ENCODE measurements at places on chromosomes 1 and 21.

GRCh38 chr1:150362721-150363425, 1.1 kb upstream of the RPRD2 start:
- no peaks in the 10 kb centered on the region for H3K27me3 ChIP-seq
- H3K4me3 ChIP-seq, result peak overlapping the region; percentile 79
- no peaks in the 10 kb centered on the region for H3K36me3 ChIP-seq
- H3K4me1 ChIP-seq, result no peaks in the 10 kb centered on the region
- DNase-seq, result no peak

- no peak overlapping the region for H3K27ac ChIP-seq
- H3K36me3 ChIP-seq, result no peaks in the 10 kb centered on the region
- H3K4me1 ChIP-seq, result no peaks in the 10 kb centered on the region
- no peak overlapping the region for H3K4me3 ChIP-seq
- H3K27me3 ChIP-seq, result peaks cover 3% of the 10 kb centered on the region
Measured at GRCh38 chr1:84991097-84991920, 5.6 kb downstream of the MCOLN2 start.

DNA sequence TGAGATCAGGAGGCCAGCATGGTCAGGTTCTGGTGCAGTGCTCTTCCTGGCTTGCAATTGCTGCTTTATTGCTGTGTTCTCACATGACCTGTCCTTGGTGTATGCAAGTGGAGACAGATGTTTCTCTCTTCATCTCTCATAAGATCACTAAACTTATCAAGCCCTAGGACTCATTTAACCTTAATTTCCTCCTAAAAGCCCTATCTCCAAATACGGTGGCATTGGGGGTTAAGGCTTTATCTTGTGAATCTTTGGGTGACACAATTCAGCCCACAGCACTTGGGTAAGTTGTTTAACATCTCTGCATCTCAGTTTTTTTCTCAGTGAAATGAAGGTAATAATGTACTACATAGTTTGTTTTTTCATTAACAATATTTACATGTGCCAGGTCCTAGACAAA, 152.4 kb downstream of the RWDD3 start:
- no peak overlapping the region for H3K4me3 ChIP-seq
- H3K27me3 ChIP-seq, result no peaks in the 10 kb centered on the region
- no peak overlapping the region for H3K27ac ChIP-seq
- no peak for DNase-seq
- no peaks in the 10 kb centered on the region for H3K36me3 ChIP-seq
- H3K4me1 ChIP-seq, result no peaks in the 10 kb centered on the region

GRCh38 chr1:114034567-114035303, 55.5 kb downstream of the OLFML3 start:
- DNase-seq, result no peak
- no peaks in the 10 kb centered on the region for H3K36me3 ChIP-seq

DNA sequence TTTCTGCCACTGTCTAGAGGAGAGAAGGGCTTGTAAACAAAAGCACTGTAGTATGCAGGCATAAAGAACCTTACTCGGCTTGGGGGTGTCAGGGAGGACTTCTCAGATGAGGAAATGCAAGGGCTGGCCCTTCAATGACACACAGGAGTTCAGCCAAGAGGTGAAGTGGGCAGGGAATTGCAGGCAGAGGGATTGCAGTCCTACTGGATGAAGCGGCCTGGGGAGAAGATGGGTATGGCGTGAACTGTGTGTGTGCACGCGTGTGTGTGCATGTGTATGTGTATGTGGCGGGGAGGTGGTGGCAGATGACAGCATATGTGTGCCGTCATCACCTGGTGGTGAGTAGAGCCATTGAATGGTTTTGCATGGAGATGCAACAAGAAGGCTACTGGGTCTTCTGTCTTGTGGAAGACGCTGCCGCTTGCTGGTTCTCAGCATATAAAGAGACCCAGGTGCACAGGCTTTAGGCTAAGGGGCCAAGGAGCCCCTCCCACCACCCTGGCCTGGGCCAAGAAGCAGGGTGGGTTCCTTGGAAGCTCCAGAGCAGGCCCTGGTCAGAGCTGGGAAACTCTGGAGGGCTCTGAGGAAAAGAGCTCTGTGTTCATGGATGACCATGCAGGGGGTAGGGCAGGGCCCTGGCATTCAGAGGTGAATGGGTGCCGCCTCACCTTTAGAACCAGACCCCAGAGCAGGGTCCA, 4.1 kb upstream of the EPS8L3 start:
- H3K4me1 ChIP-seq, result no peaks in the 10 kb centered on the region
- H3K27ac ChIP-seq, result no peak overlapping the region
- DNase-seq, result peak; percentile 33
- H3K4me3 ChIP-seq, result no peak overlapping the region
- no peaks in the 10 kb centered on the region for H3K27me3 ChIP-seq
- H3K36me3 ChIP-seq, result no peaks in the 10 kb centered on the region

DNA sequence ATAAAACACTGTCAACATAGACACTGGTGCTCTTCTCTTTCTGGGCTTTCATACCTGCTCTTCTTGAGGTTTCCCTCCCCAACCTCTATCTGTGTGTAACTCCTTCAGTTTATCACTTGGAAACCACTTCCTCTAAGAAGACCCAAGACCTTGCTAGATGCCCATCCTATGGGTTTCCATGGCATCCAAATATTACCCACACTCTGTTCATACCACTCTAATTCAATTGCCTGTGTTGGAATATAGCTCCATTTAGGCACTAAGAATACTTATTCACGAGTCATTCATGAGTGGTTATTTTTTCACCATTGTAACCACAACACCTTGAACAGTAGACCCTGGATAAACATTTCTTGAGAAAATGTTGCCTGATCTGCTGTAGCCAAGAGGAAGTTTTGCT, 231.1 kb upstream of the SGIP1 start:
- H3K36me3 ChIP-seq, result no peaks in the 10 kb centered on the region
- no peak overlapping the region for H3K4me3 ChIP-seq
- no peaks in the 10 kb centered on the region for H3K4me1 ChIP-seq
- no peaks in the 10 kb centered on the region for H3K27me3 ChIP-seq
- H3K27ac ChIP-seq, result peak overlapping the region; percentile 59

DNA sequence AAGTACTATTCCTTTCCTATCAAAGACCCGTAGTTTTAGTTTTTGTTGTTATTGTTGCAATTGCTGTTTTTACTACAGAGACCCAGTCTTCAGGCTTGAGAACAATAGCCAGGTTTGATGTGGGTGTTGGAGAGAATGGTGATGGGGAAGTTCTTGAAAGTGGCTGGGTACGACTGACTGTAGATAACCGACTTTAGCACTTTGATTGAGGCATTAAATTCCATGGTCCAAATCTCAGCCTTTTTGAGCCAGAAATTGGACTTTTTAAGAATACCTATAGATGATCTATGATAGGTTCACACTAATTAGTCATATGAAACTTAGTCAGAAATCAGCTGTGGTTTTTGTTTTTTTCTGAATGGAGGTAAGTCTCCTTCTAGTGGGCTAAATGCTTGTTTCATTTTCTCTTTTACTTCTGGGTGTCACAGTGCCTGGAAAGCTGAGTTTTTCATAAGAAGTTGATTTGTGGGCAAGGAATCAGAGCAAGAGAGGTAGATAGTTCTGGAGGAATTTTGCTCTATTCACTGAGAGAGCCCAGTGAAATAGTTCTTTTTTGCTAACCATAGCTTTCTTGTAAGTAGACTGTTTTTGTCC, 2.8 kb downstream of the PPIH start:
- no peak overlapping the region for H3K27ac ChIP-seq
- no peaks in the 10 kb centered on the region for H3K27me3 ChIP-seq
- no peaks in the 10 kb centered on the region for H3K4me1 ChIP-seq
- DNase-seq, result no peak

DNA sequence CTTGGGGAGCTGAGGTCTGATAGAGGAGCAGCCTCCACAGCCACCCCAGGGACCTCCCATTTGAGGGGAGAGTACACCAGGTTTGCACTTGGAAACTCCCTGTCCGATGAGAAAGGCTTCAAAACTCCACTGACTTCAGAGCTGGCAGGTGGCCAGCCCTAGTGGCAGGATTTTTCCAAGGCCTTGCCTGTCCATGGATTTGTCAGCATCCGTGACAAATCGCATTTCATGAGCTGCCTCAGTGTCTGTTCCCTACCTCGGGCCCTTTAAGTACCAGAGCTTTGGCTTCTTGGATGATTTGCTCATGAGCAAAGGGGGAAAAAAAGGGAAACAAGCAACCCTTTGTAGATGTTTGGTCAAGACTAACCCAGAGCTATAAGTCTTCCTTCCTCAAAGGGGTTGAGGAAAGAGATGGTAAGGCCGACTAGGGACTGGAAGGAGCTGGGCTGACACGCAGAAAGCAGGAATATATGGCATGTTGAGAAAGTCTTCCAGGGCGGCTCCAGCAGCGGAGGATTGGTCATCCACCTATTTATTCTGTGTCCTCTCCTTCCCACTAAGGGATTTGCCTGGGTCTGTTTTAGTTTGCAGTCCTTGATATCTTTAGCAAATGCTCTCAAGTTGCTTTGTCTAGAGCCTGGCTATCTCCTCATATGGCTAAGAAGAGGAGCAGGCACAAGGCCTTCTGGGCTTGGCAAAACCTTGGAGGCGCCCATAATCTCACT, 2.7 kb upstream of the HSPG2 start:
- H3K27me3 ChIP-seq, result no peaks in the 10 kb centered on the region
- peak overlapping the region; percentile 87 for H3K27ac ChIP-seq
- H3K36me3 ChIP-seq, result no peaks in the 10 kb centered on the region
- peak; percentile 83 for DNase-seq
- no peak overlapping the region for H3K4me3 ChIP-seq
- H3K4me1 ChIP-seq, result peaks cover 13% of the 10 kb centered on the region

DNA sequence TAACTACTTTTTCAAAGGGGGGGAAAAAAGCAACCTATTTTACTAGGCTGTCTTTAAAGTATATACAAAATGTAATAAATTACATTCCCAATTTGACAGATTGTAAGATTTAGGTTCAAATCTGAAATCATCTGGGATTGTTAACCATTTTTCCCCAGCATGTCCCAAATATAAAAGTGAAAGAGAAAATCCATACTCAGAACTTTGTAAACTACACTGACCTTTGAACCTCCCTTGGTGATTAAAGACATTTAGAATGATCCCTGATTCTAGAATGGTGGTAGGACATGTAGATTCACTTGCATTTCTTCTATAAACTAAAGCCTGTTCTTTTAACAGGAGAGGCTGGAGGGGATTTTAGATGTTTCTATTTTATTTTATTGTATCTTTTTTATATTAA, 39.0 kb downstream of the KLHL20 start:
- peaks cover 24% of the 10 kb centered on the region for H3K36me3 ChIP-seq
- H3K4me3 ChIP-seq, result no peak overlapping the region
- H3K27ac ChIP-seq, result no peak overlapping the region
- H3K27me3 ChIP-seq, result no peaks in the 10 kb centered on the region
- H3K4me1 ChIP-seq, result no peaks in the 10 kb centered on the region

GRCh38 chr1:210653771-210654170, 325.1 kb downstream of the HHAT start:
- H3K4me1 ChIP-seq, result no peaks in the 10 kb centered on the region
- no peak overlapping the region for H3K27ac ChIP-seq
- no peaks in the 10 kb centered on the region for H3K36me3 ChIP-seq
- H3K4me3 ChIP-seq, result no peak overlapping the region
- no peak for DNase-seq

GRCh38 chr1:211482306-211482705, 9.7 kb downstream of the RD3 start:
- H3K36me3 ChIP-seq, result no peaks in the 10 kb centered on the region
- no peak overlapping the region for H3K27ac ChIP-seq
- no peak overlapping the region for H3K4me3 ChIP-seq
- no peaks in the 10 kb centered on the region for H3K4me1 ChIP-seq
- peaks cover 7% of the 10 kb centered on the region for H3K27me3 ChIP-seq

- no peak overlapping the region for H3K4me3 ChIP-seq
- H3K27me3 ChIP-seq, result peaks cover 76% of the 10 kb centered on the region
- H3K27ac ChIP-seq, result no peak overlapping the region
- H3K36me3 ChIP-seq, result no peaks in the 10 kb centered on the region
Measured at GRCh38 chr1:3249231-3249630, 180.2 kb downstream of the PRDM16 start.

DNA sequence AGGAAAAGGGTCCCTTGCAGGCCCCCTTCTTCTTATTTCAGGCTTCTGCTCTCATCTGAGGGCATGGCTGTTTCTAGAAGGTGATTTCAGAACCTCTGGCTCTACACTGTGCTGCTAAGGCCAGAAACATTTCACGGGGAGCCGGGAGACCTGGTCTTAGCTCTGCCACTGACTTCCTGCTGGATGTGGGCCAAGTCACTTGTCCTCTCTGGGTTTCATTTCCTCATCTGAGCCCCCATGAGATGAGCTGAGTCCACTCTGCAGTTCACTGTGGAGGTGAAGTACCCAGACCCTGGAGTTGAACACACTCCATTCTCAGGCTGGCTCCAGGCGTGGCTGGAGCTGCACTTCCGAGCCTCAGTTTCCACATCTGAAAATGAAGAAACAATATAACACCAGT, 2.1 kb downstream of the PADI1 start:
- H3K27ac ChIP-seq, result no peak overlapping the region
- H3K27me3 ChIP-seq, result no peaks in the 10 kb centered on the region
- H3K4me1 ChIP-seq, result peaks cover 3% of the 10 kb centered on the region
- H3K36me3 ChIP-seq, result no peaks in the 10 kb centered on the region

GRCh38 chr1:47189844-47190508, at the start of gene PDZK1IP1:
Gene PDZK1IP1, minus strand, starts transcription at chr1:47190036. Its CDS starts 104 bp downstream, at chr1:47189932.
- H3K27ac ChIP-seq, result peak within 1 kb of the TSS; percentile 83
- no peaks in the 10 kb centered on the region for H3K36me3 ChIP-seq
- H3K27me3 ChIP-seq, result no peaks in the 10 kb centered on the region
- peak within 1 kb of the TSS; percentile 35 for H3K4me3 ChIP-seq
- peaks cover 7% of the 10 kb centered on the region for H3K4me1 ChIP-seq

GRCh38 chr1:18794051-18794450, 65.4 kb downstream of the TAS1R2 start:
- DNase-seq, result no peak
- H3K4me1 ChIP-seq, result no peaks in the 10 kb centered on the region
- H3K36me3 ChIP-seq, result no peaks in the 10 kb centered on the region
- no peaks in the 10 kb centered on the region for H3K27me3 ChIP-seq
- no peak overlapping the region for H3K27ac ChIP-seq

- DNase-seq, result no peak
- H3K4me1 ChIP-seq, result peaks cover 16% of the 10 kb centered on the region
- no peak overlapping the region for H3K27ac ChIP-seq
- H3K4me3 ChIP-seq, result no peak overlapping the region
Measured at GRCh38 chr1:2393471-2393877, 1.8 kb downstream of the RER1 start.
